Stimulated activated CD8-positive, alpha-beta memory T cell treated with anti-CD3 and anti-CD28 coated beads, Interleukin-7, amount 100 ng/mL, for 1 hour (primary cell): ENCODE measurements at places on chromosomes 4 and X.

GRCh38 chr4:127445471-127445870, 187.3 kb upstream of the INTU start:
- DNase-seq = no peak

DNA sequence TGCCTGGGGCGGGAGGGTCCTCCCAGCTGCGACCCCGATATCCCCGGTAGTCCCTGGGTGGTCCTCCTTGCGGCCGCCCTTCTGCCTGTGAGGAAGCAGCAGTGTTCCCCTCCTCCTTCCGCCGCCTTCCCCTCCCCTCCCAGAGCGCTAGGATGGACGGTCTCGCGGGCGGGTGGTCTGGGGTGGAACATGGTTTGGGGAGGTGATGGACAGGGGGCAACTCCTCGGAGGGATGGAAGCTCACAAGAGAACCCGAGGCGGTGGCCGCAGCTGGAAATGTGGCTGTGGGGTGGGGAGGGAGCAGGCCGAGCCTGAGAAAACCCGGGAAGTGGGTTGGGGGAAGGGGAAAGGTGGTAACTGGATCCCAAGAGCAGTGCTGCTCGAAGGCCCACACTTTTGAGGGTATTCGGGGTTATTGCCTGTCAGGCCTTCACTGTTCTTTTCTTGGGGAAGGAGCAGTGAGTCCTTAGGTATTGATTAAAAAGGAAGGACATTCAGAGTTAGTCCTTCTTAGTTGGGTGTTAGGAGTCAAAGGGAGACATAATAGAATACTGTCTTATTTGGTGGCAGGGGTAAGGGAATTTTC, 581 bp downstream of the UBE2K start:
- DNase-seq = no peak

- DNase-seq = no peak
These were observed 67.1 kb upstream of the TRIM2 start for GRCh38 chr4:153137159-153137558.

DNA sequence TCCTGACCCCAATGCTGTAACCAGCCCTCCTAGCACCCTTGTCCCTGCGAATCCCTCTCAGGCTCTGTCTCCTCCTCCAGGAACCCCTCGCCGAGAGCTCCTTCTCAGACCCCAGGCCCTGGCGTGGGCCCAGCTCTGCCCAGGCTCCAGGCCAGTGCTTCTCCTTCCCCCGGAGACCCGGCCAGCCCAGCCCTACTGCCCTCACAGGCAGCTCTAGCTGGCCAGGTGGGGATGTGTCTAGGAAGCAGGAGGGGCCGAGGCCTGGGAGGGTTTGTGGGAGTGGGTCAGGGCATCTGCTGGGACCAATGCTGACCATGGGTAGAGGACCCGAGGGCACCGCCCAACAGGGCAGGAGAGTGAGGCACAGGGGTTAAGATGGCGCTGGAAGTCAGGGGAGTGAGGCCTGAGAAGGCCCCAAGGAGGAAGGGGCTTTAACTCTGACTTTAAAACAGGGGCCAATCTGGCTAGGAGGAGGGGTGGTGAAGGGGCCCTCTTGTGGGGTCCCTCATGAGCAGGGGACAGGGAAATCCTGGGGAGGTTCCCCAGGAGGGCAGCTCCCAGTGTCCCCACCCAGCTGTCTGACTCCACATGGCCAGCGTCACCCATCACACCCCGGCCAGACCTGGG, 64.7 kb upstream of the NKX1-1 start:
- DNase-seq = no peak
